ENCODE measurements at places on chromosomes 6 and 20.

DNA sequence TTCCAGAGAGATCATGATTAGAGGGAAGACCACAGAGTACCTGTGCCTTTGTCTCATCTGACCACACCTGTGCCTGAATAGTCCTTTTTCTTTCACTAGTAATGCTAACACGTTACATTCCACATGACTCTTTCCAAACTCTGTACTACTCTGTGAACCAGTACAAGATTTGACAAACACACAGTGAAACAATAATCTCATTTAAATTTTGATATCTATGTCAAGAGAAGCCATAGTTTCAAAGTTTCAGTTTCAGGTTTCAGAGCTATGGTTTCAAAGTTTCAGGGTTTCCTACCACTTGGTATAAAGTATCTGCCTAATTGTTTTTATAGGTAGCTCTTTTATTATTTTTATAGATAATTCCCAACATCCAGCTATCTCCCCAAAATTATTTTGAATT lies 62.0 kb upstream of the PHACTR2 start:
- DNase-seq = no peak

DNA sequence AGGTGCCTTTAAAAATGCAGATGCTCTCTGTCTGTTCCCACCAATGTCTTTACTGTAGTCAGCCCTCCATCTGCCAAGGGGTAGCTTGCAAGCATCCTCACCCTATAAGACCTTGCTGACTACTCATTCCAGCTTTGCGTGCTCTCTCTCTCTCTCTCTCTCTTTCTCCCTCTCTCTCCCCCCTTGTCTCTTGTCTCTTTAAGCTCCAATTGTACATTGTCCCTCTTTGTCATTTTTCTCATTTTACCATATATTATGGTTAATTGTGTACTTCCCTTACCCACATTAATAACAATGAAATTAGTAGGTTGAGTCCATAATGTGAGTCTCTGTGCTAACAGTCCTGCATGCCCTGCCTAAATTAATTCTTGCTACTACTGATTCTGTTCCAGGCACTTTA lies 350.2 kb upstream of the CDH4 start:
- no peak for DNase-seq

- no peak for DNase-seq
Observed at GRCh38 chr6:139762587-139763031, 388.2 kb upstream of the CITED2 start.

DNA sequence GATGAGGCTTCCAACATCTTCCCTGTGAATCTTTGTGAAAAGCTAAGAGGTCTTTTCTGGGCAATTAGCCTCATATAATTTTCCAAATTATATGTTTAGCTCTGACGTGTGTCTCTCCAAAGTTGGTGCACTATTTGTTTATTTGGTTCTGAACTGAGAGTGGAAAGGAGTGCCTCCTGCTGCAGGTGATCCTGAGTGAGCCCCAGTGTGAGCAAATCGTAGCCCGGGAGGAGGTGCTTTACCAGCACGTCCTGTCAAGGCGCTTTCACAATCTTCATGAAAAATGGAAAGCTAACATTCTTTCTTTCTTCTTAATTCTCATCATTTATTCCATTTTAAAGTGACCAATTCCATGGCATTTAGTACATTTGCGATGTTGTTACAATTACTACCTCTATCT lies 231.9 kb downstream of the BMP2 start:
- no peak for DNase-seq

DNA sequence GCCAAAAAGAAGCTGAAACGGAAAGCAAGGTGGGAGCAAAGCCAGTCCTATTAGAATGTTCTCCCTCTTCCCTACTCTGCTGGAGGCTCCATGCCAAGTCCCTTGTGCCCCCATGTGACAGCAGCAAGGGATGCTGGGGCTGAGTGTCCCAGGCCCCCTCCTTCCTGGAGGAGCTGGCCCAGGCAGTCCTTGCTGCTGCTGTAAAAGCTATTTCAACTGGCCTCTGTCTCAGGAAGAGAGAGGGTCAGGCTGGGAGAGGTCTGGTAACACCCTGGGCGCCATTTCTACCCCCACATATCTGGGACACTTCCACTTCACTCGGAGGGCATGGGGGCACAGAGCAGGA lies 25.0 kb downstream of the TTBK1 start:
- no peak for DNase-seq

DNA sequence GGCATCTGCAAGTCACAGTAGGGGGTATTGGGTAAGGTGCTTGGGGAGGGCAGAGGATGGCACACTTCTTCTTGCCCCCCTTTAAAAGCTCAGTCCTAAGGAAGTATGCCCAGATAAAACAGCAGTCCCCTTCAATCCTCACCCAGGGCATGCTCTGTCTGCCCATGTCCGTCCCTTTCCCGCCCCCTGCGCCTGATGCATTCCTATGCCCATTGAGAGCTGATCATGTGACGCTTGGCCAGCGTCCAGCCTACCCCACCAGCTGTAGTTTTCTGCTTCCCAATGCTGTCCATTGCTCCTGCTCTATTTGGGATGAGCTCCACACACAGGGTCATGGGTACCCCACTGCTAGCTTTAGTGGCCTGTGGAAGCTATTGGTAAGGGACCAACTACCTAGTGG lies 8.3 kb downstream of the SIGLEC1 start:
- DNase-seq = no peak

DNA sequence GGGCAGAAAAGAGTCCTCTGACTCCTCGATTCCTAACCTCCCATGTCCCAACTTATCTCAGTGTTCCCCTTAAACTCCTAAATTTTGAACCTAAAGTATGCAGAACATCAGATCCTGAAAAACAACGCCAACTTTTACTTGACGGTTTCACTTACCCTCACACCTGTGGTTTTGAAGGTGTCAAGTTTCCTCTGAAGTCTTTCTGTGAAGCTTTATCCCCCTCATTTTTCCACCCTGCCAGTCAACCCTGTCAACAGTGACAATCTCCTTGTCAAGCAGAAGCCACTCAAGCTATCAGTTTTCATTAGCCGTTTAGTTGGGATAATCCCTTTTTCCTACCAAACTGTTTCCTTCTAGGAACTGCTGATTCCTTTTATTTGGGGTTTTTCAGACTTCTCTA lies 245.4 kb upstream of the PREP start:
- no peak for DNase-seq

- no peak for DNase-seq
Observed at GRCh38 chr6:145112711-145113148, 622.6 kb downstream of the EPM2A start.

GRCh38 chr6:97399208-97399607 lies 116.2 kb upstream of the MMS22L start:
- no peak for DNase-seq

DNA sequence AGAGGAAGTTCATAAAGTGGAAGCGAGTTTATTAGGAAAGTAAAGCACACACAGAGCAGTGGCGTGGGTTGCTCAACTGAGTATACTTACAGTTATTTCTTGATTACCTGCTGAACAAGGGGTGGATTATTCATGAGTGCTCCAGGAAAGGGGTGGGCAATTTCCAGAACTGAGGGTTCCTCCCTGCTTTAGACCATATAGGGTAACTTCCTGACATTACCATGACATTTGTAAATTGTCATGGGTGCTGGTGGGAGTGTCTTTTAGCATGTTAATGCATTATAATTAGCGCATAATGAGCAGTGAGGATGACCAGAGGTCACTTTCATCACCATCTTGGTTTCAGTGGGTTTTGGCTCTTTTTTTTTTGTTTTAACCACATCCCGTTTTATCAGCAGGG lies 29.8 kb downstream of the PDYN start:
- DNase-seq = no peak

- no peak for DNase-seq
Observed at GRCh38 chr20:35561268-35561667, 19.4 kb downstream of the ERGIC3 start.

GRCh38 chr6:134744301-134744700 lies 205.6 kb downstream of the ALDH8A1 start:
- DNase-seq = no peak

- DNase-seq = no peak
Observed at GRCh38 chr6:113464536-113464935, 392.6 kb upstream of the MARCKS start.

GRCh38 chr6:161080263-161080970 lies 88.8 kb downstream of the MAP3K4 start:
- no peak for DNase-seq

- DNase-seq = no peak
Observed at GRCh38 chr6:159988983-159989454, 20.1 kb downstream of the IGF2R start.

DNA sequence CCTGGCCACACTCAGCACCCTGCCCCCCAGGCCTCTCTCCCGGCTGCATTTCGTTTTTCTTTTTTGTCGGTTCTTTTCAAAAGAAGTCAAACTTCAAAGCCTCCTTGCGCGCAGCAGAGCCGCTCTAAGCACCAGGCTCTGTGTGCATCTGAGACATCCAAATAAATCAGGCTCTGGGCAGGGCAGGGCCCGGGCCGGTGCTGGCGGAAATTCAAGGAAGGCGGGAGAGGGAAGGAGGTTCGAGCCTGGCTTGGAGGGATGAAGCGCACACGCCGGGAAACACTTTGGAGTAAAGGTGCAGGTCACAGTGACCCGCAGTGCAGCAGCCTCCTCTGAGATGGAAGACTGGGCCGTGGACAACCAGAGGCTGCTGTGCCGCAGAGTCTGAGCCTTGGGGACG lies 5.8 kb downstream of the GATA5 start:
- DNase-seq = no peak

- no peak for DNase-seq
Observed at GRCh38 chr6:52417675-52418111, 2.4 kb upstream of the EFHC1 start.

DNA sequence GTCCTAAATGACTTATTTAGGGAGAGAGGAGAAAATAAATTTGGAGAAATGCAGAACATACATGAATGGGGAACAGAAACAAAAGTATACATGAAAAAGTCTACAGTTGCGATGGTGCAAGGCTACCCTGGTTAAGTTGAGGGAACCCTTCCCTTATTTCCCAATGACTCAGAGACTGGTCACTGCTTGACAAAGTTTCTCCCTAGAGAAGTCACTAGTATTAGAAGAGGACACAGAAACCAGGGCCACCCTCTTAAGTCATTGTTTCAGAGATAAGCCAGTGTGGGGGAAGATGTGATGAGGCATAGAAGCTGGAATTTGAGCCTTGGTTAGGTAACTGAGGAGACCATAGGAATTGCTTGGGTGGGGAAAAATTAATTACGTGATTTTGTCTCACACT lies 24.4 kb upstream of the EDN1 start:
- DNase-seq = no peak

GRCh38 chr20:62400021-62400420 lies 7.1 kb downstream of the CABLES2 start:
- no peak for DNase-seq

GRCh38 chr20:62535964-62536363 lies 60.2 kb upstream of the GATA5 start:
- DNase-seq = no peak

- DNase-seq = no peak
Observed at GRCh38 chr6:47665112-47665511, 33.3 kb upstream of the ADGRF4 start.
